Activated naive CD4-positive, alpha-beta T cell (primary cell): ENCODE measurements at places on chromosomes 2 and 18.

DNA sequence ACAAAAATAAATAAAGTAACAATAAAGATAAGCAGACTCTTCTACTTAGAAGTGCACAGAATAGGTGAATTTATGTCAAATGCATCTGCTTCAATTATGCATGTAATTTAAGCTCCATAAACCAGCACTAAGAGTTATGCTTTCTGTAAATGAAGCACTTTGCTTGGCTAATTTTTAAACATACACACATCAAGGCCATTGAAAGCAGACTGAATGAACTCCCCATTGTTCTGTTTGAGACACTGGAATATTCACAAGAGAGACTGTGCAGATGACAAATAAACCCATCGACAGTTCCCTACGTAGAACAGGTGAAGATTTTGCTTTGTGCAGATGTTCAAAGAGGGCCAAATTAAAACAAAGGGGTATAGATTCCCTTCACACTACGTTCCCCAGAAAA is 133.4 kb downstream of the PID1 start:
- no peak for DNase-seq

- no peak for DNase-seq
Observed at GRCh38 chr2:39733070-39733674, 45.9 kb downstream of the THUMPD2 start.

DNA sequence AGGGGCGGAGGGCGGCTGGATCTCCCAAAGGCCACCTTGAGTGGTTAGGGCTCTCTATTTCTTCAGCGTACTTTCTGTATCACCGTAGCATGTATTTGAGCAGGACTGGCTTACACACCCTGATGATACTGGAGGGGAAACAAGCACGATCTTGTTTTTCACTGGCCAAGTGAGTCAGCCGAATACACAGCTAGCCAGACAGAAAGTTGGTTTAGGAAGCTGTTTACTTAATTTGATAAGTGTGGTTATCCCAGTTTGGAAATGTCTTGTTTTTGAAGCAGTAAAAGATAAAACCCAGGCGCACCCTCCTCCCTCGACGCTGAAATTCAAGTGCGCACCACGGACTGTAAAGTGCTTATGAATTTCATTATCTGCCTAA is 582 bp downstream of the RIOK3 start:
- no peak for DNase-seq

- no peak for DNase-seq
Observed at GRCh38 chr18:50507120-50507590, 52.7 kb upstream of the MAPK4 start.

DNA sequence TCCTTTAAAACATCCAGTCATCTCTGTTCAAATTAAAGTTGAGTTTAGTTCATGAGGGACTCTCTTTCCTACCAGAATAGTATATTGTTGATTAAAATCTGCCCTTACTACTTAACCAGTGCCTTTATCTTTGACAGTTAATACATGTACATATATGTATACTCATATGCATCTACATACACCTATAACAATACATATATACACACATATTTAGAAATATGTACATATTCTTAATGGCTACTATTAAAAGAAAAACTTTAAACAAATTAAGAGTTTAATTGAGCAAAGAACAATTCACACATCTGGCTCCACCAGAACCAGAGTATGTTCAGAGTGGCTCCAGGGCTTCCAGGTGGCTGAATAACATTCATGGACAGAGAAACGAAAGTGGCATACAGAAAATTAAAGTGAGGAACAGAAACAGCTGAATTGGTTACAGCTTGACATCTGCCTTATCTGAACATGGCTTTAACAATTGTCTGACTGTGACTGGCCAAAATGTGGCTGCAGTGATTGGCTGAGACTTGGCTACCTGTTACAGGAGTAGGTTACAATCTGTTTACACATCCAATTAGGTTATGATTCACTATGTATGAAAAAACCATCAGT is 38.8 kb downstream of the ZNF519 start:
- no peak for DNase-seq

DNA sequence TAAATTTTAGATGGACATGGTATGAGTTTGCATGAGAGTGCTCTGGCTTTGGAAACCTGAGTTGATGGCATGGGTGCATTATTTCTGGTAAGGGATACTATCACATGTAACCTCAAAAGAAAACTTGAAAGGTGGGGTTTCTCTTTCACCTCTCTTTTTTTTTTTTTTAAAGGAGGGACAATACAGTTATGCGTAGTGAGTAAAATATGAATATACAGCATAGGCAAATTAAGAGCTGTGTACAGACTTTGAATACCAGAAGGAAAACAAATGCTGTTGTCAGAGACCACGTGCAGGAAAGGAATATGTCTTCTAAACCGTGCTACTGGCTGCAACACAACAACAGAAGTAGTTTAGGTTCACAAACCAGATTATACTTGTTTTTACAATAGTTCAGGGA is 82.1 kb downstream of the MAP4K4 start:
- DNase-seq, result no peak

- DNase-seq, result no peak
Observed at GRCh38 chr2:121686902-121687301, 37.6 kb upstream of the CLASP1 start.

GRCh38 chr2:69694894-69695849 is 46.8 kb upstream of the ANXA4 start:
- DNase-seq, result no peak

- no peak for DNase-seq
Observed at GRCh38 chr2:164620457-164620856, 825 bp downstream of the GRB14 start.

GRCh38 chr2:45889053-45889452 is 237.6 kb downstream of the PRKCE start:
- peak; percentile 21 for DNase-seq

- DNase-seq, result no peak
Observed at GRCh38 chr2:46262248-46262938, 34.8 kb upstream of the EPAS1 start.

DNA sequence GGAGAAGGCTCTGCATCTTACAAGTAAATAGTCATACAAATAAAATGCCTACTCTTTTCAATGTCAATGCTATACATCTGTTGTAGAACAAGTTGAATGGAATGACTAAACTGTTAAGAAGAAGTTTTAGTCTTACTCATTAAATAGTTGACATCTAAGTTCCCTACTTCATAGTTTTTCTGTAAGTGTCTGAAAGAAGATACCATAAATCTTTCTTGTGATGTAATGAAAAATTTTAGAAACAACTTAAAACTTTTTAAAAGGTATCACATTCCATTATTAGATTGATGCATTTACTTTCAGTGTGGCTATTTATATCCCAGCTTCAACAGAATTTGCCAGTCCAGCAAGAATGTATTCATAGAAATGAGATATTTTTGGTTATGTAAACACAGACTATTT is 185.2 kb upstream of the EPC2 start:
- DNase-seq, result no peak

DNA sequence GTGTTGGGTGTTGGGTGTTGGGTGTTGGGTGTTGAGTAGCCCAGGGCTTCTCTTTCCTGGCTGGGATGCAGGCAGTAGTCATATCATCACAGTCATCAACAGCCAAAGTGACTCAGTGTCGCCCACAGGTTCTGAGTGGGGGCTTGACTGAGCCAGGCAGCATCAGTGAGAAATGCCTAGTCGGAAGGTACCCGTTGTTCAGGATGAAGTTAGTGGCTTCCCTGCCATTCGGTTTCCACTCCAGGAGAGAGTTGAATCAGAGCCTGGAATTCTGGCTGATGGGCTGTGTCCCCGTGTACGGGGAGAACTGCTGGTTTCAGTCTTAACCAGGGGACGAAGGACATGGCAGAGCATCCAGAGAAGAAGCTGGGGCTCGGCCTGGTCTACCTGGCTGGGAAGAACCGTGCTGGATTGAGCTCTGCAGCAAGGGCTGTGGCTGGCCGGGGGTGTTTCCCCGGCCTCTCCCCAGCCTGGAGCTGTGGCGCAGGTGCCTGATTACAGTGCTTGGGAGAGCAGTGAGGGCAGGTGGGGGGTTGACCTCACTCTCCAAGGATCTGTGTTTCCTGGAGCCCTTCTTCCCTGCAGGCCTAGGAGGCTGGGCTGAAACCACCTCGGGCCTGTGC is 49.4 kb downstream of the AGAP1 start:
- DNase-seq, result no peak

DNA sequence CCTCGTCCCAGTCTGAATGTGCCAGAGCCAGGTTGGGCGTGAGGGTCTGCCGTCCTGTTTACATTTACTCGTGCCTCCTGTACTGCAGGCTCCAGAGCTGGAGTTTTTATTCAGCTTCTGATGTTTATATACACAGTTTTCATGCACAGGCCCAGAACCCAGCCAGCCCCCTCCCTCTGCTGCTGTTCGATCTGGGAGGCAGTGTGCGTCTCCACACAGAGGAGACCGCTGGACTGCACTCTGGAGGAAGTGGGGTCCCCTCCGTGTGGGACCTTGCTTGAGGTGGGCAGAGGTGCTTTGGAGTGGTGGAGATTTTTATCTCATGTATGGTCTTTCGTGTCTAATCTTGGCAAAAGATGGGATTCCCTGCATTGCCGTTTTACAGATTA is 90.6 kb downstream of the GLI2 start:
- no peak for DNase-seq

- DNase-seq, result no peak
Observed at GRCh38 chr2:64797881-64798575, 144.3 kb upstream of the SERTAD2 start.

GRCh38 chr2:229342376-229342775 is 71.3 kb upstream of the PID1 start:
- no peak for DNase-seq

GRCh38 chr2:169065864-169066517 is 3.4 kb upstream of the DHRS9 start:
- no peak for DNase-seq

DNA sequence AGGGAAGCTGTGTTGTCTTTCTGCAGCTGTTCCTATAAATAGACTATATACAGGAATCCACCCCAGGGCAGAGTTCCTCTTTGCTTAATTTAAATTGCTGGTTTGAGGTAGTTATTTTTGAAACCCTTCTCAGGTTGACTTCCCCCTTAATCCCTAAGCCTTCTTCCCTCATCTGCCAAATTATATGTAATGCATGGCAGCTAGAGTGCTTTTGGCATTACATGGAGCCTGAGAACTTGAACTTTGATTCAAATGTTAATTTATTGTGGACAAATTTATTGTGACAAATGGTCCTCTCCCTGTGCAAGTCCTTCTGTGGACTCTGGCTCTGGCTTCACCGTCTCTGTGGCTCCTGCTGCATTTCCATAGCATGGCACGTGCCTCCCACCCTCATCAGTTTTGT is 29.2 kb downstream of the MYO1B start:
- DNase-seq, result no peak

- DNase-seq, result no peak
Observed at GRCh38 chr2:232420463-232421188, 14.0 kb downstream of the ALPG start.

DNA sequence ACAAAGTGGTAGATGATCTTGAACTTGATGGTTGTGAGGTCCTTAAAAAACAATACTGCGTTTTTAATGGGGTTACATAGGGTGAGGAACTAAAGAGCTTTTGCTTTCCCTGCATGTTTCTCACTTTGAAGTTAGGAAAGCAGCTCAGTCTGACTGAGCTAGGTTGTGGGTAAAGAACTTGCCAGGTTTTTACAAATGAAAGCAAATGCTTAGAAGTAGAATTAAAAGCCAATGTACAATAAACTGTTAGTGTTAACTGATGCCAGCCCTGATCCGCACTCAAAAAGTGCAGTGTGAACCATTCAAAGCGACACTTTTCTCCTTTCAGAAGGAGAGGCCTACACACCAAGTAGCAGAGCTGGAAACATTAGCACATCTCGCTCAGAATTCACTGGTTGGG is 270.3 kb downstream of the AGPS start:
- DNase-seq, result no peak

GRCh38 chr2:42925742-42926433 is 133.5 kb upstream of the HAAO start:
- no peak for DNase-seq

DNA sequence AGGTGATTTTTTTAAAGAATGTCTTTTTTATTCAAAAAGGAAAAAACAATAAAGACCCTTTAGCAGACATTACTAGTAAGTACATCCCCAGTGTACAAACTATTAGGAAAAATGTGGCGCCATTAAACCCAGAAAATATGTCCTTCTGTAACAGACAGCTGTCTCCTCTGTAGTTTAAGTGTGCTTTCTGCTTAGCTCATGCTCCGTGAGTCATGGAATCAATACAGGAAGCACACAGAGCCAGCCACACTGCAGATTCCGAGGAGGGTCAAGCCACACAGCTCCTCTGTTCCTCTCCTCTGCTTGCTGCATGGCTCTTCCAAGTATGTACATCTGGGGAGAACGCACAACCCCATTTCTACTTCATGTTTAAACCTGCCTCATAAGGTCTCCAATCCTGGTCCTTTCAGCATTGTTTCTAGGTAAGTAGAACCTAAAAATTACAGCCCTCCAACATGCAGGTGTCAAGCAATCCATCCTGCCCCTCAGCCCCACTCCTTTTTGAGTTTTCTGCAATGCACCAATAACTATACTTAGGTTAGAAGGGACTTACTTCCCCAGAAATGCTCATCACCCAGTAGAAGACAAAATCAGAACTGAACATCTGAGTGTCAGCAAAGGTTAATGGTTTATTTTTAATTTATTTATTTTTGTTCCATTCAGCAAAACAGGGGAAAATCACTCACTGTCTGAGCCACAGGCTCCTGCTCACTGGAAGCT is 37.5 kb downstream of the ACVR1 start:
- DNase-seq, result no peak

DNA sequence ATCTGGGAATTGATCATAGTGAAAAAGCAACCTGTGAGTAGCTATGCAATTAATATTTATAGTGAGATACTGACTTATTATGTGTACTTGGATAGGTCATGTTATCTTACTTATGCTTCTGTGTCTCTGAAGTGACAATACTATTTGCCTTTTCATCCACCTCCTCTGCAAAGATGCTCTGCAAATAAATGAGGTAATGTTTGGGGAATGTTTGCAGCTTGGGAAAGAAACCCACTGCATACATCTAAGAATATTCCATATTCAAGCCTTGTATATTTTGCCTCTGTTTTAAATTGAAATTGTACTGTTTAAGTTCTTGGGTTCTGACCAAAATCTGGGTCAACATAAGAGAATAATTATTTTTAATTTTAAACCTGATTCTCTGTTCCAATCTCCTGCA is 217.4 kb upstream of the DTNA start:
- DNase-seq, result no peak

DNA sequence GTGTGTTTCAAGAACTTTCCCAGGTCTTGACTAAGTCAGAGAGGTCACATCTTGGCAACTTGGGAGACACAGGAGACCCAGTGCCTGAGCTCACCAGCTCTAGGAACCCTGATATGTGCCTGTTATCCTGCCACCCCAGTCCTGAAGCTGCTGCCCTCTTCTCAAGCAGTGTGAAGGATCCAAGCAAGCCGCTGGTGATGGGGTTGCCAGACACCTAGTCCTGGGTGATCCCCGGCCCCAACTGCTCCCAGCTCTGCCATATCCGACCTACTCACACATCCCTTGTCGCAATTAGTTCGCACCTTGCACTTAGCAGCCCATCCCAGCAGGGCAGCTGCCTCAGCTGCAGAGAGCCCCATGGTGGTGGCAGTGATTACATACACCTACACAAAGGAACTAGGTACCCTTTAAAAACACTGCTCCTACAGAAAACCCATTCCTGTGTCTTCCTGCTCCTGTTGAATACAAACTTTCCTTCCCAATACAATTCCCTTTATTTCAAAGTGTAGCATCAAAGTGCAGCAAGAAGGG is 247.2 kb upstream of the RAB12 start:
- DNase-seq, result no peak
